ENCODE measurements at places on chromosomes 1 and 21. TPM values are rescaled to one million over a fixed set of nuclear protein-coding genes. Genes with fewer than 3 reads are reported as not detected.

- no peak for DNase-seq
Observed at GRCh38 chr1:234929369-234929768, 199.3 kb downstream of the TOMM20 start.

DNA sequence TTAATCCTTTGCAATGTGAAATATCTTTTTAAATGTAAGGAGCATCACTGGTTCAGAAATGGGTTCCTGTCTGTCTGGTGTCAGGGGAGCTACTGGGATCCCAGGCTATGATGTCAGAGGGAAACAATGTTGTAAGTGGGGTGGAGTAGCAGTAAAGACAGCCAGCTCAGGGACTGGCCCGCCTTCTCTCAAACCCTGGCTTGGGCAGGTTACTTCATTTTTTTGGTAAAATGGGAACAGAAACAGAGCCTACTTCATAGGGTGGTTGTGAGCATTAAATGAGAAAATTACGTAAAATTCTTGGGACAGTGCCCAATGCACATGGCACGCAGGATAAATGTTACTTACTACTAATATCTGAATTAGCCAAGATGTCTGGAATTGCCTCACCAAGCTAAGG lies 30.7 kb upstream of the IL20 start:
- DNase-seq, result no peak

- no peak for DNase-seq
Observed at GRCh38 chr1:11328444-11328843, 55.4 kb downstream of the UBIAD1 start.

- DNase-seq, result no peak
Observed at GRCh38 chr1:245953876-245954660, 553.0 kb downstream of the SMYD3 start.

GFI1 gene
- total RNA-seq, result 29.9 TPM

All from naive thymus-derived CD4-positive, alpha-beta T cell (primary cell).